ENCODE measurements at places on chromosomes 7 and 10. TPM values are rescaled to one million over a fixed set of nuclear protein-coding genes. Genes with fewer than 3 reads are reported as not detected.

Gene IDI2
- total RNA-seq: not detected

Gene PAX4
- total RNA-seq: not detected

DNA sequence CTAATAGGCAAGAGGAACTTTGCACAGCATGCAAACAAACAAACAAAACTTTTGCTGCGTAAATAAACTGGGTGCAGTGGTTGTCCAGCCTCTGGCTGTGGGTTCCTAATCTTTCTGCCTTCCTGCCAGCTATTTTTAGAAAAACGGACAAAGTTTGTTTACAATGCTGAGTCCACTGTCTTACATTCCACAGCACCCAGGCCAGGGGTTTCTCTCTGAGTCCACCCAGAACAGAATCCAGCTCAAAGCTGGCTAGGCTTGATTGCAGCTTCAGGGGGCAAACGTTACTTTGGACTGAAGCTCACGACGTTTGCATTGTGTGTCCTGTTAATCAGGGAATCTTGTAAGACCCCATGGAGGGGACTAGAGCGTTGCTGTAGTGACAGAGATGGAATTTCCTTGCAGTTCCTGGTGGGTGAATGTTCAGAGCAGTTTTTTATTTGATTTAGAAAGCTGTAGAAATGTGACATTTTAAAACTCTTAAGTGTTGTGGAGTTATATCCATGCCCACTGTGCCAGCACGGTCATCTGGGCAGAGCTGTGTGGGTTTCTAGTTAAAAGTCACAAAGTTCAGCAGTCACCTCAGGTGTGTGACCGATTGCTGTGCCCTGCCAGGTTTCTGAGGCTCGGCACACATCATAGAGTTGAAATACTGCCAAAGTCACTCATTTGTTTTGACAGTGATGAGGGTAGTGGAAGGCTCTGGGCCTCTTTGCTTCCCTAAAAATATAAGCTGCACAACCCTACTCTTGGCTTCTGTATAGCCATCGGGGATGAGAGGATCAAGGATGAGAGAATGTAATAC is 247.0 kb downstream of the STK31 start:
- no peak for DNase-seq

GRCh38 chr10:106268000-106268399 is 896.5 kb downstream of the SORCS1 start:
- DNase-seq: no peak

- DNase-seq: no peak
Measured at GRCh38 chr7:33722383-33723101, 182.8 kb upstream of the BMPER start.
